ENCODE measurements at places on chromosomes 12 and 14. TPM values are rescaled to one million over a fixed set of nuclear protein-coding genes. Genes with fewer than 3 reads are reported as not detected.

DNA sequence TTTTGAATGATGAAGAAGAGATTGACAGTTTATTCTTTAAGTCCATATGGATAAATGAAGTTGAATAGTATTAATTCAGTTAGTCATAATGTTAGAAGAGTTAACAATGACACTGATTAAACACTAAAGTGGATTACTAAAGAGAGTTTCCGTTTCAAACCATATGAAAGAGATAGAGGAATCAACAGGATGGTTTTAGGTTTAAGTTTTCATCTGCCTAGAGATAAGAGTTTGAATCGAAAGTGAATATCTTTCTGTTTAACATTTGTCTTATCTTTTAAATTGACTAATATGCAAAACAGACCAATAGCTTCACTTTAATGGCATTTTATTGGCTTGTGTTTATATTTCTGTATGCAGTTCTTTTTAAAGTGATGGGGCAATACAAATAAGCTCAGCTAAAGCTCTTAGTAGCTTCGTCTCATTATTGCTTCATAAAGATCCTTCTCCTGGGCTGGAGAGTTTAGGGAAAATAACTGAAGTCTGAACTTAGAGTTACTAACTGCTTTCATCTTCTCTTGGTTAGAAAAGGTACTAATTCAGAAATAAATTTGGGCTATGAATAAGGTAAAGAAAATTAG is 66.0 kb downstream of the MIPOL1 start:
- no peak overlapping the region for H3K4me3 ChIP-seq
- H3K27ac ChIP-seq = no peak overlapping the region
- no peaks in the 10 kb centered on the region for H3K36me3 ChIP-seq

DNA sequence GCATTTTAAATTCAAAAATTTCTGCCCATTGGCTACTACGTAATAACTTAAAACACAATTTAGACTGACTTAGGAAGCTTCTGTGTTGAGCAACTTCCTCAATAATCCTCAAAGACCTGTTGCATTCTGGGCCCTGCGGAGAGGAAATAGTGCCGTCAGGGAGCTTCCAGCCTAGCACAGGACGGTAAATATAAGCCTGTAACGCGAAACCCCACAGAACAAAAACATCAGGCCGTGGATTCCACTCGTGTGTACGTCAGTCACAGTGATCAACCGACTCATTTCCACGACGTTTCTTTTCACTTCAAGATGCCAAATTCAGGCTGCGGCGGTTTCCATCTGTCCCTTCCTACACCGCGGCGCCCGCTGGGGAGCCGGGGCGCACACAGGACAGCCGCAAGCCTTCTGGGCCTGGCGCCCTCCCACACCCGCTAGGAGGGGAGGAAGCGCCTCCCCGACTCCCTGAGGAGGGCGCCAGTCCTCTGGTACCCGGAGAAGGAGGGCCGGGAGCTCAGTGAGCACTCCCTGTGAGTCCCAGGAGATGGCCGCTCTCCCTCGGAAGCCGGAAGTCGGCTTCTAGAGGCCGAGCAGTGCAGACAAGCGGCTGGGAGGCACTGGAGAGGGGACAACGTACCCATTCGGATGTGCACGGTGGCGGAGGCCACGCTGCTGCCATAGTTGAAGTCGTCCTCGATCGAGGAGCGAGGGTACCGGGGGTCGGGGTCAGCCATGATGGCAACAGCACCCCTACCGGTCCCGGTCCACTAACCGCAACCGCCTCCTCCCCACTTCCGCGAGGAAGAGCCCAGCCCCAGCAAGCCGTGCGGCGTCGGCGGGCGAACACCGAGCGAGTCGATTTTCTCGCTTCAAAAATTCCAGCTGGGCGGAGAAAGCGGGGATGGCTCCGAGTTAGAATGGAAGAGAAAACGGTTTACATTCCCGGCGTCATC is at the start of gene TMBIM4:
TMBIM4 (minus strand) TSS at position 776 of the 950 bp plus-strand sequence; CDS start at position 731, 45 bp downstream.
- H3K4me1 ChIP-seq = peaks cover 42% of the 10 kb centered on the region
- peak within 1 kb of the TSS; percentile 100 for H3K27ac ChIP-seq
- peak; percentile 89 for DNase-seq
- peak within 1 kb of the TSS; percentile 94 for H3K4me3 ChIP-seq

Gene TMEM132C
- total RNA-seq = not detected

Gene BATF
- 41.0 TPM for total RNA-seq

GRCh38 chr14:71497645-71498086 is 434.6 kb upstream of the RGS6 start:
- H3K36me3 ChIP-seq = peaks cover 11% of the 10 kb centered on the region
- no peak overlapping the region for H3K4me3 ChIP-seq
- no peaks in the 10 kb centered on the region for H3K27me3 ChIP-seq
- no peak overlapping the region for H3K27ac ChIP-seq

GRCh38 chr12:120814903-120815429 is 89.2 kb downstream of the SPPL3 start:
- H3K4me1 ChIP-seq = peaks cover 14% of the 10 kb centered on the region
- peaks cover 7% of the 10 kb centered on the region for H3K36me3 ChIP-seq
- no peak overlapping the region for H3K27ac ChIP-seq

Gene SLC4A8
- 2.9 TPM for total RNA-seq

DNA sequence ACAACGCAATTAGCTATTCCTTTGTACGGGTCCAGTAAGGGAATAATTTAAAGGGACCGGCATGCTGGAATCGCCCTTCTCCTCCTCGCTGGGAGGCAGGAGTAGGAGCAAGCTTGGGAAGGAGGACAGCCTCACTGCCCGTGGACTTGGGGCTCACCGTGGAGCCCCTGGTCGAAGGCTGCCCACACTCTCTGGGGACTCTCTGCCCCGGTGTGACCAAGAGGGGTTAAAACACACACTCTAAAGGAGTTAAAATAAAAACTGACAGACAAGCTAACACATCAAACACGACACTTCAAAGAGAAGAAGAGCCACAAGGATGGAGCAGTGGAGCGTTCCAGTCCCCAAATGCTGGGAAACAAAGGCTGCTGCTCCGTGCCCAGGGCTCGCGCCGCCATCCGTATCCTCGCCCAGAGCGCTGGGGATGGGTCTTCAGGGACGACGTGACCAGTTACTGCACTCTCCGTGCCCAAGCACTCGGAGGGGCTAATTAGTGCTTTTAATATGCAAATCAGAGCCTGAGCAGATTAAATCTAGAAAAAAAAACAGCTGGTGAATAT is 123.3 kb downstream of the PAPOLA start:
- no peak overlapping the region for H3K27ac ChIP-seq
- H3K4me1 ChIP-seq = no peaks in the 10 kb centered on the region
- no peak for DNase-seq
- no peaks in the 10 kb centered on the region for H3K27me3 ChIP-seq

GRCh38 chr12:78403681-78404080 is 460.9 kb upstream of the SYT1 start:
- no peaks in the 10 kb centered on the region for H3K27me3 ChIP-seq
- DNase-seq = no peak
- H3K4me3 ChIP-seq = no peak overlapping the region

DNA sequence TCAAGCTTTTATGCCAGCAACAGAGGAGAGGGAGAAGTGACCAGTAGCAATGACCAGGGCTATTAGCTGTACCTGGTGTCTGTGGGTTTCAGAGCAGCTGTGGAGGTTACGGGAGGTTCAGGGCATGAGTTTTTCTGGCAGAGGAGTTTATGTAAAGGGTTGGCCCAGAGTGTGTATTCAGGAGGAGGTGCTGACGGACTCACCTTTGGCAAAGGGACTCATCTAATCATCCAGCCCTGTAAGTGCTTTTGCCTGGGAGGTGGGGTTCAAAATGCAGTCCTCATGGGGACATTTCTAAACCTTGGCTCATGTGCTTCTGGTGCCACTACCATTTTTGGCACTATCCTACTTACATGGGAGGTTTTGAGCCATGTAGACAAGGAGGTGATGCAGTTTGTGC is 95.3 kb downstream of the DAD1 start:
- H3K4me1 ChIP-seq = peaks cover 26% of the 10 kb centered on the region
- peaks cover 98% of the 10 kb centered on the region for H3K36me3 ChIP-seq
- no peak for DNase-seq
- peak overlapping the region; percentile 88 for H3K27ac ChIP-seq
- no peaks in the 10 kb centered on the region for H3K27me3 ChIP-seq

Gene CCDC184
- total RNA-seq = 0.17 TPM

Gene CLEC2A
- total RNA-seq = not detected

Gene TAS2R8
- total RNA-seq = not detected

Gene TAS2R46
- 1.2 TPM for total RNA-seq

- peaks cover 65% of the 10 kb centered on the region for H3K4me1 ChIP-seq
- peak overlapping the region; percentile 84 for H3K27ac ChIP-seq
- H3K27me3 ChIP-seq = peaks cover 20% of the 10 kb centered on the region
These were observed 17.8 kb upstream of the EMP1 start for GRCh38 chr12:13178568-13179210.

- H3K4me1 ChIP-seq = peaks cover 55% of the 10 kb centered on the region
- H3K36me3 ChIP-seq = peaks cover 3% of the 10 kb centered on the region
- peaks cover 13% of the 10 kb centered on the region for H3K27me3 ChIP-seq
- DNase-seq = no peak
- peak overlapping the region; percentile 87 for H3K27ac ChIP-seq
- peak overlapping the region; percentile 72 for H3K4me3 ChIP-seq
These were observed 506 bp downstream of the EMP1 start for GRCh38 chr12:13197032-13197431.

Gene TAS2R10
- total RNA-seq = 0.46 TPM

Measured in activated CD4-positive, alpha-beta T cell treated with anti-CD3 and anti-CD28 coated beads, Interleukin-2, amount 10 ng/mL, durations not matched to agents 7 days and 5 days (primary cell).